Dermis microvascular lymphatic vessel endothelial cell (primary cell): ENCODE measurements at places on chromosomes 3 and 15.

GRCh38 chr15:38842226-38842625 lies 277.6 kb upstream of the RASGRP1 start:
- DNase-seq: no peak

DNA sequence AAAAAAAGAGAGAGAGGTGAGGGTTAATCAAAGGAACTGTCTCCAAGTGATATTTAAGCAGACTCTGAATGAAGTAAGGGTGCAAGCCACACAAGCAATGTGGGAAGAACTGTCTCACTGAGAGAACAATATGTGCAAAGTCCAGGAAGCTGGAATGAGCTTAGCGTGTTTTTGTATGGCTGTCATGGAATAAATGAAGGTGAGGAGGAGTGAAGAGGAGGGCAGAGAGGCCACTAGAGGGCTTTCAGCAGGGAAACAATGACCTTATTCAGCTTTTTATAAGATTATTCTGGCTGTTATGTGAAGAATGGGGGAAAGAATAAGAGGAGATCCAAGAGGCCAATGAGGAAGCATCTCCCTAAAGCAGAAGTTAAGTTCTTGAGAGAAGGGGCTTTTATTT lies 86.9 kb upstream of the COL8A1 start:
- peak; percentile 32 for DNase-seq

DNA sequence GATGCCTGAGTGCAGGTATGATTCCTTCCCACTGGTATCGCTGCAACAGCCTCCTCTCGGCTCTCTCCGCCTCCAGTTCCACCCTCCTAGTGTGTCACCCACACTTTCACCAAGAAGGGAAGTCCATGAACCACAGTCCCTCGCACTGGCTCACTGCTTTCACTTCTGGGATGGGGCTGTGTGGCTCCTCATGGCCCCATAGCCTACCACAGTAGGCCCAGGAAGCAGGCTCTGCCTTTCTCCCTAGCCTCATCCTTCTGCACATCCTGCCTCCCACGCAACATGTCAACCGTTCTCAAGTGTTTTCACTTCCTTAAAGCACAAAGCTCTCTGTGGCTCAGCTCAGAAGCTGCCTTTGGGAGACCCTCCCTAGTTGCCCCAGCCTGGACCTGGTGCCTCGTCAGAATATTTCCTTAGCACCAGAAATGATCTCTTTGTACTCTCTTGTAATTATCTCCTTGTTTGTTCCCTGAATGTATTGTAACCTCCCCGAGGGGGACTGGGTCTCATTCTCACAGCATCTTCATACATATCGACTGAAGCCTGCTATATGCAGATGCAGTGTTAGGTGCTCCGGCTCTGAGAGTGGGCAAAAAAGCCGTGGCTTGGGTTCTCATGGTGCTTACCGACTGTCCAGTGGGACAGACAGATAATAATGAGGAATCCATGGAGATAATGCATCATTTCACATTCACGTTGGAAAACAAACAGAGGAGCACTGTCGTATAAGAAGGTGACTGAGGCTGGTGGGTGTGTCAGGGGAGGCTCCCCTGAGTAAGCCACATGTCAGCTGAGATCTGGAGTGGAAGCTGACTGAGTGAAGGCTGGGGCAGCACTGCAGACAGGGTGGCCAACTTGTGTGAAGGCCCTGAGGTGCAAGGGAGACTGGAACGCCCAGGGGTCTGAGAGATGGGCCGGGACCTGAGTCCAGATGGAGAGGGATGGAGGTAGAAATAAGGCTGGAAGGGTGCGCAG lies 107.1 kb downstream of the DGKG start:
- no peak for DNase-seq

DNA sequence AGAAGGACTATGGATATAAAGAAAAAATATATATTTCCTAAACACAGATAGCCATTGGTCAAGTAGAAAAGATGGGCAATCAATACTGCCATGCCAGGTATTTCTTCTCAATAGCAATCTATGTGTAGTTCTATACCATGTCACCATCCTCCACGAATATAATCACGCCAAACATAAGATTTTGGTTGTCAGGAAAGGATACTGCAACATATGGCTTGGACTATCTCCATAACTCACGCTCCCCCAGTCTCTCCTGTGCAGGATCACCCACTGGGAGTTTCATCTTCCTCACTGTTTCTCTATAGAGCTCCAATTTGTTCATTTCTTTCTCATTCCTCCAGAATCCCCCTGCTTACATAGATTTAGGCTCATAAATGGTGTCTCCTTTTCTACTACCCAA lies 462.9 kb upstream of the KCNMB2 start:
- DNase-seq: no peak

DNA sequence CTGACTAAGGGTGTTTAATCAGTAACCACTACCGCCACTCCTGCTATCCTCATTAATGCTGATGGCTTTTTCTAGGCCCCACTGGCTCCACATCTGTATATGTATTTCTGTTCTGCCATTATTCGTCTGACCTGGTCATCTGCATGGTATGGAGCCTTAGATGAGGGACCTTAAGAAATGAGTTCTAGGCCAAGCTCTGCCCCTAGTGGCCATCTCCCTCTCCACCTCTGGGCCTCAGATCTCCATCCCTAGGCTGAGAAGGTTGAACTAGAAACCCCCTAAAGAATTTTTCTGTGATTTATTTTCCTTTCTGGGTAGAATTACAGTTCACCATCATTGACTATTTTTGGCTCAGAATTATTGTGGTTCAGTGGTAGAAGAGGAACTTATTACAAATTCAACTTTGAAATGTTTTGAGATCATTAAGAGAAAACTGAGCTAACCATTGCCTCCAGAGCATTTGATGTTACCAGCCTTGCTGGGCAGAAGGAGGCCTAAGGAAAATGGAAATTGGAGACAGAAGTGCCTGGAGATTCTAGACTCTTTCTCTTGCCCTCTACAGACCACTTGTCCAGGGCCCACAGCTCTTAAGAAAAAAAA lies 325.2 kb upstream of the NR2E3 start:
- DNase-seq: no peak

- no peak for DNase-seq
Measured at GRCh38 chr15:52660192-52660591, 19.0 kb downstream of the ATOSA start.

- DNase-seq: no peak
Measured at GRCh38 chr3:167346171-167346570, 33.9 kb downstream of the ZBBX start.

DNA sequence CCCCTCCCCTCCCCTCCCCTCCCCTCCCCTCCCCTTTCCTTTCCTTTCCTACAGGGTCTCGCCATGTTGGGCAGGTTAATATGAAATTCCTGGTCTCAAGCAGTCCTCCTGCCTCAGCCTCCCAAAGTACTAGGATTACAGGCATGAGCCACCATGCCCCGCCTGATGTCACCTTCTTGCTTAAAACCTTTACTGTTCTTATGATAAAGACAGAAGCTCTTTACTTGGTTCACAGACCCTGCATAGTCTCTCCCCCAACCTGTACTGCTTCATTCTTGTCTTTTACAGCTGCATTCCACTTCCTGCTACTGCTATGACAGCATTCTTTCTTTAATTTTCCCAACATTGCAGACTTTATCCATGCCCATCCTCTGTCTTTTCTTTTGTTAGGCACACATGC lies 20.8 kb downstream of the MED12L start:
- DNase-seq: no peak

GRCh38 chr3:191085091-191085490 lies 114.0 kb upstream of the OSTN start:
- DNase-seq: no peak

DNA sequence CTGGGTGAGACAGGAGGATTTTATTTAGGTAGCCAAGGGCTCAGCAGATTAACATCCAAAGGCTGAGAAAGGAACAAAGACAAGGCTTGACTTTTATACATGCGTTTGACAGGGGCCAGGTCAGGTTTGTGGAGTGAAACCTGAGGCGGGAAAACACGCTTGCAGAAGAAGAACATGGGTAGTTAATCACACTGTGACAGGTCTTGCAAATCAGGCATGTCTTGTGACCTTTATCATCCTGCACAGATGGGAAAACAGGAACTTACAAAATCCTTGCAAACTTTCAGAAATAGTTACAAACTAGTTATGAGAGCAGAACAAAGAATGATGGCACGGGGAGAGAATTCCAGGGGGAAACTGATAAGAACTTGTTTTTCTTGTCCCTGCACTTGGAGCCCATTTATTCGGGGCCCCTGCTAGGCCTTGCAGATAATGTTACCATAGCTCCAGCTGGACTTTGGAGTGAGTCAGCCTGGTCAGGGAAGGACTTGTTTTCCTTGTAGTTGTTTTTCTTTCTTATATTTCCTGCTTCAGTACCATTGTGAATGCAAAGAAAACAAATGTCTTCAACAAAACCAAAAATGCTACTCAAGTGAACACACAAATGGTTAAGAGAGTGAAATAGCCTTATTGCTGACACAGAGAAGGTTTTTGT lies 965.9 kb upstream of the ROBO1 start:
- DNase-seq: peak; percentile 99

DNA sequence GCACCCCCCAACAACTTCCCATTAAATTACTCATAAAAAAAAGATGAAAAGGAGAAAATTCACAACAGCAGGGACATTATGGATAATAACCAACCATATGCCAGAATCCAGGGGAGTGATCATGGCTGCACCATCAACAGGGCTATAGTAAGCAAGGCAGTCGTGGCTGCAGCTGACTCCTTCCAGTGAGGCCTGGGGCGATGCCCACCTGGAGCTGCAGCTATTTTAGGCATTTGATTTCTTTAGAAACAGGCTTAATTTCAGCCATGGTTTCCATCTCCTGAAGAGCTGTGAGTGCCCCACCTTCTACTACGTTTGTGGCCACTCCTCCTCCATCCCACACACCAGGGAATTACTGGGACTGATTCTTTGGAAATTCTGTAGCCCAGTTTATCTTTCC lies 84.0 kb downstream of the MINAR1 start:
- DNase-seq: no peak

GRCh38 chr15:72685925-72686794 lies at the start of the genes BBS4 and HIGD2B:
BBS4 (plus strand) TSS chr15:72686207; CDS start chr15:72686228, 21 bp downstream.
HIGD2B (minus strand) TSS chr15:72686182; CDS start chr15:72676374, 9,808 bp downstream.
- peak; percentile 68 for DNase-seq

GRCh38 chr3:152200476-152201420 lies 68.0 kb upstream of the MBNL1 start:
- no peak for DNase-seq

- DNase-seq: no peak
Measured at GRCh38 chr3:150084128-150084527, 113.4 kb upstream of the PFN2 start.

DNA sequence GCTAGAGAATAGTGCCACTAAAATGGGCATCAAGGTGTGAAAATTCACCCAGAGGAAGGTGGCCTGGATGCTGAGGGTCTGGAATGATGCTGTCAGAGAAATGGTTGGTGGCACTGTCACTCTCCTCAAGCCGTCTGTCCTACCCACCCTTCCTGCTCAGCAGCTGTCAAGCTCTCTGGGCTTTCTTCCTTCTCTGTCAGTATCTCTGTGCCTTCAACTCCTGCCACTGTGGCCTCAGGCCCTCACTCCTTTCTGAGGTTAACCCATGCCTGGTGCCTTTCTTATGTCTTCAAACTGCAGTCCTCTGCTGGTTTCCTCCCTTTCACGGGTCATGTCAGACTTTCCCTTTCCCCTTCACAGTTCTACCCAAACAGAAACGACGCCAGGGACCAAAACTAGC lies 4.4 kb downstream of the MYO5C start:
- no peak for DNase-seq

GRCh38 chr3:106403371-106404145 lies 534.7 kb upstream of the CBLB start:
- no peak for DNase-seq

DNA sequence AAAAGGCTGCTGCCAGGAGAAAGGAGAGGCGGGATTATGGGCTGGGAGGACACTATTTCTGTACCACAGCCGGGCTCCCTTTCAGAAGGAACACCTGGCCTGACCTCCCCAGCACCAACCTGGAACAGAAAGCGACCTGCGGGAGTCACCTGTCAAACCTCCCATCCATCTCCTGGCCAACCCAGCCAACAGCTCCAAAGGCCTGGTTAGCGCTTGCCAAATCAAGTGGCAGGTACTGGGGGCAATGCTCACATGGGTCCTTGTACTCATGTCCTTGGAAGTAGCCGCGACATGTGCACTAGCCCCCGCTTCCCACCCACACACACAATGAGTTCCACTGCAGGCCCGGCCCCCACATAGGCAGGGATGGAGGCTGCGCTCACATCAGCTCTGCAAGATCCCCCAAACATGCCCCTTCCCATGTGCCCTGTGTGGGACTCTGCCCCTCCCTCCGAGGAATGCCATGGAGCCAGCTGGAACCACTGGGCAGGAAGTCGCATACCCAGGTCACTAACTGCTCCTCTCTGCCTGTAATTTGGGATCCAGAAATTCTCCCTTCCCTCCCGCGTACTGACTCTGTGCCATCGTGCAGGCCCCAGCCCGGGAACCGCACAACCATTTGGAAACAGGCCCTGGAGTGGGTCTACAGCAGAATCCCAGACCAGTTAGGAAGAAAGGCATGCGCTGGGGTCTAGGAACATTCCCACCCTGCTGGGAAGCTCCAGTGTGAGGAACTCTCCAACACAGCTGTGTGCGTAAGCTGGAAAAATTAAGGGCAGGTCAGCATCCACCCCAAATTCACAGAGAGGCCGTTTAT lies 98.9 kb downstream of the LRIG1 start:
- DNase-seq: no peak

- DNase-seq: peak; percentile 88
Measured at GRCh38 chr3:29764603-29765254, 483.9 kb downstream of the RBMS3 start.

- DNase-seq: peak; percentile 1
Measured at GRCh38 chr3:87082796-87083440, 92.0 kb upstream of the VGLL3 start.

DNA sequence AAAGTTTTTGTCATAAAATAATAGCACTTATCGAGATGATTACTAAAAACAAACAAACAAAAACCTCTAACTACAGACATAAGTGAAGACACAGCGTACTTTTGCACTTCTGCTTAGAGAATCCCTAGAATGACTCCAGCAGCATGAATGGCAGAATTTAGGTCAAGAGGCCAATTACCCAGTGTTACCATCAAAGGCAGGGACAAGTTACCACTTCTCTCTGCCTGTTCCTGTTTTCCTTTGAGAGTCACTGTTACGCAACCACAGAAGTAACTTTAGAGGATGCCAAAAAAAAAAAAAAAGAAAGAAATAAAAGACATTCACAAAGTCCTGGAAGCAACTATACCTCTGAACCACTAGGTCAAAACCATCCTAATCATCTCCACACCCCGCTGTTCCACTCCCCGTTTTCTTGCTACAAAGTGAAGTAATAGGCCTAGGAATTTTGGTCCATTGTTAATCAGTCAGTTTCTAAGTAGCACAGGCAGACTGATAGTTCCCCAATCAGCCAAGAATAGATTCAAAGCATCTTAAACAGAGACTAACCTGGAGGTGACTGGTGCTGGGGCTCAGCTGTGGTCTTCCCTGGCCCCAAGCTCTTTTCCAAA lies 41.9 kb downstream of the FMN1 start:
- DNase-seq: no peak

- no peak for DNase-seq
Measured at GRCh38 chr15:66766282-66767230, 64.5 kb downstream of the SMAD6 start.
